T-cell (primary cell): ENCODE measurements at places on chromosomes 16 and 17. TPM values are rescaled to one million over a fixed set of nuclear protein-coding genes. Genes with fewer than 3 reads are reported as not detected.
A peak's percentile ranks its signal among the peaks of the same experiment; 100 is the strongest.

PERCC1 gene
- 0.83 TPM for total RNA-seq

NPIPB13 gene
- 19.8 TPM for total RNA-seq

DNA sequence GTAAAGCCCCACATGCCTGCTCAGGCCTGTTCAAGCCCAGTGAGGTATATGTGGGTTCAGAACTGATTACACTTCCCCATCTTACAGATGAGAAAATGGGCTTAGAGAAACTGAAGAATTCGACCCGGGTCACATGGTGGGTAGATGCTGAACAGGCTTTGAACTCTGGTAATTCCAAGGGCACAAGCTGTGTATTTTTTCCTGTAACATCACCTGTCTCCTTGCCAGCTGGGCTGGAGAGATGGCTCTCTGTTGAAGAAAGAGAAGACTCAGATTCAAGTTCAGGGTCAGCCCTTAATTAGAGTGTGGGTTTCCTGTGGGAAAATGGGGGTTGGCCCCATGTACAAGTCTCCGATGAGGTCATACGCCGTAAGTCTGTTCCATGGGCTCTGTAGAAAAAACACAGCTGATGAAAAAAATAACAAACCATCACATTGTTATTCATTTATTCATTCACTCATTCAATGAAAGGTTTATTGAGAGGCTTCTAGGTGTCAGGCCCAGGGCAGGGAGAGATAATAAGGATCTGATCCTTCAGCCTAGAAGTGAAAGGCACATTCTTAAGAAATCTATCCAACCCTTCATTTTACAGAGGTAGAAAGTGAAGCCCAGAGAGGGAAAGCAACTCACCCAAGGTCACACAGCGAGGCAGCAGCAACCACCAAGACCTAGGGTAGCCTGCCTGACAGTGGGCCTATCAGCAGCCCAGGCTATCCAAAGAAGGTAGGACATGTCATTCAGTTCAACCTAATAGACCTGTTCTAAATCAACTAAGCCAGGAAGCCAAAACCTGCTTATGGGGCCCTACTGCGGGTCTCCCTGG, 482.8 kb downstream of the SOX9 start:
- no peak overlapping the region for H3K27ac ChIP-seq
- no peak overlapping the region for H3K4me3 ChIP-seq
- H3K27me3 ChIP-seq, result no peaks in the 10 kb centered on the region
- DNase-seq, result no peak
- H3K4me1 ChIP-seq, result no peaks in the 10 kb centered on the region

TTLL6 gene
- total RNA-seq, result not detected

DNA sequence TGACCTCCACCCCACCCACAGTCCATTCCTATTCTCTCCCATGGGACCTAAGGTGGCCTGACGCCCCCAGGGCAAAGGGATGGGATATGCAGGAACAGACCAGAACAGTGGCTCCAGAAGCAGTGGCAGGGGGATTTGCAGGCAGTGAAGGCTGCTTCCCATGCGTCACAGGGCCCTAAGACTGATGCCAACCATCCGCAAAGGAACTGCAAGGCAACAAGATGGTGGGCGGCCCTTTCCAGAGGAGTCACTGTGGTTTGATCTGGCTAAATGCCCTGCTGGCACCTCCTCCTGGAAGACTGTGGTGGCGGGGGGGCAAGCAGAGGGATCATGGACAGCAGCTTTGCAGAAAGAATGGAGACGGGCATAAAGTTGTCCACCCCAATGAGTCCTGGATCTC, 4.4 kb upstream of the SLC39A11 start:
- H3K27me3 ChIP-seq, result no peaks in the 10 kb centered on the region
- no peak for DNase-seq
- peaks cover 16% of the 10 kb centered on the region for H3K4me1 ChIP-seq
- no peak overlapping the region for H3K27ac ChIP-seq

GRCh38 chr17:12098568-12098967, 77.9 kb downstream of the MAP2K4 start:
- H3K4me1 ChIP-seq, result no peaks in the 10 kb centered on the region
- no peak overlapping the region for H3K27ac ChIP-seq
- no peak overlapping the region for H3K4me3 ChIP-seq
- peaks cover 3% of the 10 kb centered on the region for H3K36me3 ChIP-seq
- no peaks in the 10 kb centered on the region for H3K27me3 ChIP-seq

GRCh38 chr17:55116440-55116914, 147.9 kb downstream of the STXBP4 start:
- no peaks in the 10 kb centered on the region for H3K4me1 ChIP-seq
- H3K27me3 ChIP-seq, result no peaks in the 10 kb centered on the region
- H3K27ac ChIP-seq, result peak overlapping the region; percentile 42
- no peak overlapping the region for H3K4me3 ChIP-seq

SNX20 gene
- total RNA-seq, result 85.2 TPM

DNA sequence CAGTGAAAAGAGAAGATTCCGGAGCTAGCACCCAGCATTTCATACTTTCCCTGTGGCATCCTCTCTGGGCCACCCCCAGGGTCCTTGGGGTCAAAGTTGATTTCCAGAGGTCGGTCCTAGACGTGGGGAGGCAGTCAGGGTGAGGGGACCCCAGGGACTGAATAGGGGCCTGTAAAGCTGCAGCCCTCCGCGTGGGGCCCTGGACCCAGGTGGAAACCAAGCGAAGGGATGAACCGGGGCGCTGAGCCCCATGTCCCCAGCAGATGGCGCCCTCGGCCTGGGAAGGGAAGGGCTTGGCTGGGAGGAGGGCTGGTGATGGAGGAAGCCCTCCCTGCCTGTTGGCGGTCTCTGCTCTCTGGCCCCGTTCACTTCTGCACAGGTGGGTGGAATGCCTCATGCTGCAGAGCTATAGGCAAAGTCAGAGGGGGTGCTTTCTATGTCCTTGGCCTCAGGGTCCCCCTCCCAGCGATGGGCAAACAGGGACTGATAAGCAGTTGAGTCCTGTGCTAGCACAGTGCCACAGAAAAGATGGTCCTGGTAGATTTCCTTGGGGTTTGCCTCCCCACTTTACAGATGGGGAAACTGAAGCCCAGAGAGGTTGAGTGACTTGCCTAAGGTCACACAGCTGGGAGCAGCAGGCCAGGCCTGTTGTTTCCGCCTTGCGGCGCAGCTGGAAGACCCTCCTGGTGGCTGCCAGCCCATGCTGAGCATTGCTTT, 163.4 kb upstream of the CIBAR2 start:
- H3K4me3 ChIP-seq, result no peak overlapping the region
- DNase-seq, result peak; percentile 51
- no peak overlapping the region for H3K27ac ChIP-seq
- H3K27me3 ChIP-seq, result peaks cover 23% of the 10 kb centered on the region

SMIM5 gene
- 0.39 TPM for total RNA-seq

DNA sequence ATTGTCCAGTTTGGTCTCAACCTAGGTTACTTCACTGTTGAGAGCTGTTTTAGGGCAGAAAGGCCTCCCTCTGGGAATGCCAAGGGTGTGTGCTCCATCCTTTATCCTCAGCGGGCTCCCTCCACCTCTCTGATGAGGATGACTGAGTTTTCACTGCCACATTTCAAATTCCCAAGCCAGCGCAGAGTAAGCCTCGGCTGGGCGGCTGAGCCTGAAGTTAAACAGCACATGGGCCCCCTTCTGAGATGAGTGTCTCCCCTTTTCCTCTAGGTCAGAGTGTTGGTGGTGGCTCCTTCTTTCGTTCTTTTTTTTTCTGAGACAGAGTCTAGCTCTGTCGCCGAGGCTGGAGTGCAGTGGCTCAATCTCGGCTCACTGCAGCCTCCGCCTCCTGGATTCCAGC, 5.5 kb upstream of the GCSH start:
- DNase-seq, result no peak
- no peak overlapping the region for H3K27ac ChIP-seq
- peaks cover 10% of the 10 kb centered on the region for H3K27me3 ChIP-seq
- peaks cover 2% of the 10 kb centered on the region for H3K4me1 ChIP-seq

GRCh38 chr16:11675561-11676511, 7.6 kb downstream of the SNN start:
- H3K27ac ChIP-seq, result no peak overlapping the region
- no peak overlapping the region for H3K4me3 ChIP-seq
- peaks cover 59% of the 10 kb centered on the region for H3K4me1 ChIP-seq
- H3K27me3 ChIP-seq, result no peaks in the 10 kb centered on the region
- peaks cover 13% of the 10 kb centered on the region for H3K36me3 ChIP-seq
- DNase-seq, result no peak

GRCh38 chr17:40553694-40554534, 11.4 kb downstream of the CCR7 start:
- peaks cover 60% of the 10 kb centered on the region for H3K36me3 ChIP-seq
- peak overlapping the region; percentile 70 for H3K27ac ChIP-seq
- peak overlapping the region; percentile 22 for H3K4me3 ChIP-seq

DNA sequence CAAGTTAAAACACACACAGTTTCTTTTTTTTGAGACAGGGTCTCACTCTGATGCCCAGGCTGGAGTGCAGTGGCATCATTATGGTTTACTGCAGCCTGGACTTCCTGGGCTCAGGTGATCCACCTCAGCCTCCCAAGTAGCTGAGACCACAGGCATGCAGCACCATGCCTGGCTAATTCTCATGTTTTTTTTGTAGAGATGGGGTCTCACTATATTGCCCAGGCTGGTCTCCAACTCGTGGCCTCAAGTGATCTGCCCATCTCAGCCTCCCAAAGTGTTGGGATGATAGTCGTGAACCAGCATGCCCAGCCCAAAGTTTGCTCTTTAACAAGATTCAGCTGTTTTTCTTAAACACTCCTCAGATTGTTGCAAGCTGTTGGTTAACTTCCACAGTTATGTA, 39.0 kb downstream of the PRPSAP2 start:
- H3K36me3 ChIP-seq, result peaks cover 18% of the 10 kb centered on the region
- H3K27me3 ChIP-seq, result no peaks in the 10 kb centered on the region
- H3K4me3 ChIP-seq, result no peak overlapping the region
- H3K27ac ChIP-seq, result no peak overlapping the region
- DNase-seq, result no peak

GRCh38 chr16:54193013-54193664, 93.4 kb downstream of the IRX3 start:
- no peaks in the 10 kb centered on the region for H3K36me3 ChIP-seq
- no peak for DNase-seq
- H3K27ac ChIP-seq, result no peak overlapping the region
- H3K4me1 ChIP-seq, result no peaks in the 10 kb centered on the region
- peaks cover 13% of the 10 kb centered on the region for H3K27me3 ChIP-seq

GRCh38 chr17:44386182-44386525, 3.3 kb downstream of the ITGA2B start:
- H3K27me3 ChIP-seq, result peaks cover 38% of the 10 kb centered on the region
- H3K27ac ChIP-seq, result no peak overlapping the region

GRCh38 chr17:51251010-51251409, 8.8 kb downstream of the MBTD1 start:
- peaks cover 15% of the 10 kb centered on the region for H3K36me3 ChIP-seq
- H3K4me3 ChIP-seq, result no peak overlapping the region
- no peak overlapping the region for H3K27ac ChIP-seq
- no peak for DNase-seq
- H3K4me1 ChIP-seq, result peaks cover 3% of the 10 kb centered on the region
- H3K27me3 ChIP-seq, result no peaks in the 10 kb centered on the region

KCNJ16 gene
- not detected for total RNA-seq

KCNJ18 gene
- total RNA-seq, result not detected

GRCh38 chr16:17194190-17194780, 276.5 kb downstream of the XYLT1 start:
- no peak overlapping the region for H3K27ac ChIP-seq
- H3K4me1 ChIP-seq, result no peaks in the 10 kb centered on the region
- no peak overlapping the region for H3K4me3 ChIP-seq
- no peak for DNase-seq
- H3K36me3 ChIP-seq, result peaks cover 35% of the 10 kb centered on the region

- H3K36me3 ChIP-seq, result no peaks in the 10 kb centered on the region
- no peaks in the 10 kb centered on the region for H3K27me3 ChIP-seq
- no peak overlapping the region for H3K27ac ChIP-seq
- H3K4me3 ChIP-seq, result no peak overlapping the region
- DNase-seq, result no peak
Observed at GRCh38 chr16:65617421-65617820, 495.6 kb upstream of the CDH11 start.

GRCh38 chr16:67054901-67055300, 26.0 kb downstream of the CBFB start:
- H3K27me3 ChIP-seq, result no peaks in the 10 kb centered on the region
- peaks cover 25% of the 10 kb centered on the region for H3K4me1 ChIP-seq
- DNase-seq, result no peak
- no peak overlapping the region for H3K27ac ChIP-seq

GRCh38 chr16:68363658-68364521, 53.1 kb downstream of the PRMT7 start:
- peaks cover 8% of the 10 kb centered on the region for H3K36me3 ChIP-seq
- H3K4me1 ChIP-seq, result peaks cover 5% of the 10 kb centered on the region
- no peak overlapping the region for H3K27ac ChIP-seq
- DNase-seq, result no peak
- no peaks in the 10 kb centered on the region for H3K27me3 ChIP-seq

DNA sequence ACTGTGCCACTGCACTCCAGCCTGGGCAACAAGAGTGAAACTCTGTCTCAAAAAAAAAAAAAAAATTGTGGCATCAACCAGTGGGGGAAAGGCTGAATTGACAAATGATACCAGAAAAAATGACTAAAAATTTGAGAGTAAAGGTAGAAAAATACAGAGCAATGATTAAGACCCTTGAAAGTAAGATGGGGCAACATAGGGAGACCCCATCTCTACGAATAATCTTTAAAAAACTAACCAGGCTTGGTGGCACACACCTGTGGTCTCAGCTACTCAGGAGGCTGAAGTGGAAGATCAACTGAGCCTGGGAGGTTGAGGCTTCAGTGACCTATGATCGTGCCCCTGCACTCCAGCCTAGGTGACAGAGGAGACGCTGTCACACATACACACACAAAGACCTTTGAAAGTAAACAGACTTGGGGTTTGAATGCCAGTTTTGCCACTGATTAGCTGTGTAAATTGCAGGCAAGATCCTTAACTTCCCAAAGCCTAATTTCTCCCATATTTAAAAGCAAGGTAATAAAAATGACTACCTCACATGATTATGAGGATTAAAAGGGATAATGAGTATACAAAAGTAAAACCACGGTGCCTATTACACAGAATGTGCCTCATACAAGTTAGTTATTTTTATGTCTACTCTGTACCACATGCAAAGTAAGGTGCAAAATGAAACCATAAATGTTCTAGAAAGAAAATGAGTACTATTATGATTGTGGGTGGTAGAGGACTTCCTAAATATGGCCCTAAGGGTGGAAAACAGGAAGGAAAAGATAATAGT, 21.7 kb upstream of the PAFAH1B1 start:
- no peak for DNase-seq
- no peaks in the 10 kb centered on the region for H3K27me3 ChIP-seq
- no peak overlapping the region for H3K4me3 ChIP-seq
- H3K27ac ChIP-seq, result no peak overlapping the region
- no peaks in the 10 kb centered on the region for H3K4me1 ChIP-seq

SEPHS2 gene
- 48.1 TPM for total RNA-seq

DNA sequence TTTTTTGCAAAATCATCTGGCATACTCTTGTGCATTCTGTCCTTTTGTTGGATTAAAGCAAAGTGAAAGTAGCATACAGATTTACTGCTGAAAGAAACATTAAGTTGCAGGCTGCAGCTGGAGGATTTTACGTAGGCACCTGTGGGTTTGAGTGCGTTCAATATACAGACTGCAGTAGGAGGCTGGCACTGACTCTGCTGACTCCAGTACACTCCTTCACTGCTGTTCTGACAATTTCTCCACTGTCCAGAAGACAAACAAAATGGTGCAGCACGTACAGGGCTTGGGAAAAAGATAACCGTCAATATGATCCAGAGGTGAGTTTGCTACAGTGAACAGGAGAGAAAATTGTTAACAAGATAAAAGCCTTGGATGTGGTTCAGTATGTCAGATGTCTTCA, 73.3 kb downstream of the TANC2 start:
- H3K4me1 ChIP-seq, result no peaks in the 10 kb centered on the region
- H3K4me3 ChIP-seq, result no peak overlapping the region
- no peak for DNase-seq
- no peaks in the 10 kb centered on the region for H3K36me3 ChIP-seq
- H3K27me3 ChIP-seq, result no peaks in the 10 kb centered on the region

PIK3R5 gene
- total RNA-seq, result 118 TPM

MPP2 gene
- 3.9 TPM for total RNA-seq

- H3K27ac ChIP-seq, result no peak overlapping the region
- H3K36me3 ChIP-seq, result no peaks in the 10 kb centered on the region
- DNase-seq, result no peak
- no peak overlapping the region for H3K4me3 ChIP-seq
Observed at GRCh38 chr16:71432906-71433305, 8.9 kb downstream of the TLE7 start.
